GF-D8 (cell line): ENCODE measurements at places on chromosomes 7 and 10.

- no peak for DNase-seq
Measured at GRCh38 chr7:128770233-128770632, 5.4 kb downstream of the OPN1SW start.

GRCh38 chr10:2488446-2489005 lies 578.8 kb upstream of the PFKP start:
- DNase-seq, result no peak

DNA sequence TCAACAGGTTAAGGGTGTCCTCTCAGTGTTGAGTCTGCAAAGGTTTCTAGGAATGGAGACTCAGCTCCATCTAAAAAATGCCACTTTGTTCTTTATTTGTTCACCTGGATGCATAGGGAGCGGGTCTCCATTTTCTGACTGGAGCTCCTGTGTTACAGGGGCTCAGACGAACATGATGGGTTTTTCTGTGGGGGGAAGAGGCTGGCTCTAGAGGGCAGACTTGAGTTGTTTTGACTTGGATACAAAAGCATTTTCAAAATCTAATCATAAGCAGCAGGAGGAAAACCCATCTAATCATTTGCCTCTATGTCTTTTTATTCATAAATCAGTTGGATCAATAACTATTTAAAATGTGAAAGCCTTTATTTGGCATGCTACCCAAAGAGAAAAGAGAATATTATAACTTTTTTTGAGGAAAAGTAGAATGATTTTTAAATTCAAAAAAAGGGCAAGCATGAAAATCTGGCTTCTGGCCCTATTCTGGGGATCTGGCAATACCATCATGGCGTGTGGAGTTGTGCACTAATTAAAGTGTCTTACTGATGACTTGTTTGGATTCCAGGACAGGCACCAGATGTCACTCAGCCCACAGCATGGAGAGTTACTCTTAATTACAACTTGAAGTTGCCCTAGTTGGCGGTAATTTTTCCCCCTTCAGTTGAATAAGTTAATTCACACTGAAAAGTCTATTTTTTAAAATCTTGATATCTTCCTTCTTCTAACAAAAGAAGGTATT lies 594.9 kb downstream of the REEP3 start:
- DNase-seq, result no peak

DNA sequence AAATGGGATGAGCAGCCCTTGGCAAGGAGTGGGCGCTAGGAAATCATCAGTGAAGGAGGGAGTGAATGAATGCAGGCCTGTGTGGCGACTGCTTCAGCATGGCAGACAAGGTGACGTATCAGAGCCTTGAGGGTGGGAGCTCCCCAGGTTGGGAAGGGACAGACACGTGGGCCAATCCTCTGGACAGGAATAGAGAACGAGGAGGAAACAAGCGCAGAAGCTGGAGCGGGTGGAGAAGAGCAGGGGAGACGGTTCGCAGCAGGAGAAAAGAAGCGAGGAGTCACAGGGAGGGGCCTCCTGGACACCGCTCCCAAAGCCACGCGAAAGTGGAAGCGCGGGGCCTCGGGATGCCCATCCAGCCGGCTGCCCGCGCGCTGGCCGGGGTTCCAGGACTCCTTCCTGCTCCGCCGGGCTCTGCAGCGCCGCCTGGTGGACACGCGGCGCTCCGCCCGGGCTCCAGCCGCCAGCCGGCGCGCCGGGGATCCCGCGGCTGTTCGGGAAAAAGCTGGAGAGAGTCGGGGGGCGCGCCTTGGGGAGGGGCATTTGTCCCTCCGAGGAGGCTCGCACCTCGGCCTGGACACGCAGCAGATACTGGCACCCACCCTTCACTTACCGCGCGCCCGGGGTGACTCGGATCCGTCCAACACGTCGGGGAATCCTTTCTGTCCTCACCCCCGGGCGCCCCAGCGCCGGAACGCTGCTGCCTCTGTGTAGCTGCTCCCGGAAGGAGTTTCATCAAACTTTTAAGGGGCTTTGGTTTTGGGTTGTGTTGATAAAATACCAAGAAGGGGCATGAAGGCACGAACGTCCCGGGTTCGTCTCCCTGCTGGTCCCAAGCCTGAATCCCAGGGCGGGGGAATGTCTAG lies 6.3 kb downstream of the ZNF503 start:
- DNase-seq, result no peak

DNA sequence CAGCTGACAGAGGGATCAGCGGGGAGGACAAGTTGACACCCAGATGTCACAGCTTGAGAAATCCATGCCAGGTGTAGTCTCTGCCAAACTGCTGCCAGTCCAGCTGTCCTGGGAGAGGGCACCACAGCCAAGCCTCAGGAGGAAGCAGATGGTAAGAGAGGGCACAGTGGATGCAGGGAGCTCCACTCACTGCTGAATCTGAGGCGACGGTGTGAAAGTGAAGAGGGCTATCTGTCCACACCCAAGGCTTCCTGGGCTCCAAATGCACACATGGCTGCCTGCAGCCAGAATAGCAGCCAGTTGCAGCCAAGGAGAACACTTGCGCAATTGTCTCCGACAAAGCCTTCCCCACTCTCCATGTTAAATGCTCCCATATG lies 502.4 kb downstream of the GRID1 start:
- DNase-seq, result no peak

DNA sequence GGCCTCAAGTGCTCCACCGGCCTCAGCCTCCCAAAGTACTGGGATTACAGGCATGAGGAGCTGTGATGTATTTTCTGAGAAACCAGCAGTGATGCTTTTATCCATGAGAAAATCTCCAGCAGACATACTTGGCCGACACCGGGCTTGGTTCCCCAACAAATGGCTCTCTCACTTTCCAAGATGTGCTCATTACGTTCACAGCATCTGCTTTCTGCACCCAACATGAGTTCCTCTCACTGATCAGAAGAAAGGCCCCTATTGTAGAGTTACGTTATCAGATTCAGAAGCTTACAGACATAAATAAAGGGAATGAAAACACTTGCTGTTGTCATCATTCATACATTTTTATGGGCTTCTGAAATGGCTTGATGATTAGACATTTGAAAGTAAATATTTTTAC lies 95.0 kb downstream of the CALD1 start:
- no peak for DNase-seq

DNA sequence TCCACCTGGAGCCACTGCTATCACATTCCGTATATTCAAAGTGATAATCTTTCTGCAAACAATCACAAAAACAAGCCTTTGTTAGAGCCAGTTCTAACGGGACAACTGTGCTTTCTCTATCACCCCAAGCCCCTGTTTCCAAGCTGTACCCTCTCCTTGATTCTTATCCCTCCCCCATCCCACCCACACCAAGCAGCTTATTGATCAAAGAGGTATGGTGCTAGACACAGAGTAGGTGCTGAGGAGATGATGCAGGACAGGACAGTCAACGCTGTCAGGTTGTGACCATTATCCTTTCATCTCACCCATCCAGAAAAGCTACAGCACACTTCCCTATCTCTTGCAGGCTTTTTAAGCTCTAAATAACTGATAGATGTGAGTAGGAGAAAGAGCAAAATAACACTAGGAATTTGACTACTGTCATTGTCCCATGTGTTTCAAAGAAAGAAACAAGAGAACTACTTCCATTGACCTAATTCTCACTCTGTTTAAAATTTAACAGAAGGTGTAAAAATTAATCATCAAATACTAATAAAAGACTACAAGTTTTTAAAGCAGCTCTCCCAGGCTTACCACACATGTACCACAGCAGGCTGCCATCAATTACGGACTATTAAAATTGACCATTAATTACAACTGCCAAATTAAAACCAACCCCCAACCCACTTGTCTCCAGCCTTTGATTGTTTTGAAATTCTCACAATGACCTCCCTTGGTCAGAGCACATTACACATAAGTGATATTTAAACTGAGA lies 94.3 kb downstream of the ELAPOR2 start:
- DNase-seq, result no peak

DNA sequence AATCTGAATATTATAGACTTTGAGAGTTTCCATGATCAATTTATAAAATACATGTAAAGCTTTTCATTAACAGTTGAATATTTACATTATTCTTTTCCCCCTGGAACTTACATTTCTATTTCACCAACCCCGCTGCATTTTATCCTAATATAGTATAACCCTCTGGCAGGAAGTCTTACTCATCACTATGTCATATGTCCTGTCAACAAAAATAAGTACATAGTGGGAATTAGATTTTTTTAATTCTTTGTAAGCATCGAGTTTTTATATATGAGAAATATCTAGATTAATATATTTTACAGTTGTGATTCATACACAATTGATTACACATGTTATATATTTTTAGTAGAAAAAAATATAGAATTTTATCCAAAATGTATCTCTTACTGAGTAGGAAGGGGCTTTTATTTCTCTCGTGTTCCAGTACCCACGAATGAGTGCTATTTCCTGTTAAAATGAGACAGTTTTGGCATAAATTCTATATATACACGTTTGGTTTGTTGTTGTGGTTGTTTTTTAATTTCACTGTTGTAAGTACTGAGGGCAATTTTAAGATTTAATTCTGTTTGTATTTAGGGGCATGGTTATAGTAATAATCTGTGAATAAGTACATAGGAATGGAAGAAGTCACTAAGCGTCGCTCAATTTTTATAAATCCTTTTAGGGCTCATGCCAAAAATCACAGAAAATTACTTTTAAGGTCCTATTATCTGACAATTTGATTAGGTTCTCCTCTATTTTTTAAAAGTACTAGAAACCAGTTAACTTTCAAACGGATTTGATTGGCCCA lies 87.1 kb downstream of the HECW1 start:
- no peak for DNase-seq

DNA sequence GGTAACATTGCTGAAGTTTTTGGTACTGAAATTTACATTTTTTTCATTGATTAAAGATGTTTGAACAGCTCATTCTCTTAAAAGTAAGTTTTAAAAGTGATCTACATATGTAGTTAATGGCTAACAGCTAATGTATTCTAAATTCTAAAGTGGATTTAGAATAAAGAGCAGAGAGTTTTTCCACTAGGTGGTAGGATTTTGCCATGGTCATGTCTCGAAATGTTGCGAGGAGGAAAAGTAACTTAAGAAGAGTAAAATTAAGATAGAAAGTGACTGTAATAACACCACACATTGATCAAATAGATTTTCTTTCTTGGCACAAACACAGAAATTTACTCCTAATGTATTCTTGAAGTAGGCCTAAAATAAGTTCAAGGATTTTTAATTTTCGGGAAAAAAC lies 19.8 kb downstream of the LSMEM1 start:
- DNase-seq, result no peak

- no peak for DNase-seq
Measured at GRCh38 chr10:67200913-67201564, 275.2 kb downstream of the LRRTM3 start.

DNA sequence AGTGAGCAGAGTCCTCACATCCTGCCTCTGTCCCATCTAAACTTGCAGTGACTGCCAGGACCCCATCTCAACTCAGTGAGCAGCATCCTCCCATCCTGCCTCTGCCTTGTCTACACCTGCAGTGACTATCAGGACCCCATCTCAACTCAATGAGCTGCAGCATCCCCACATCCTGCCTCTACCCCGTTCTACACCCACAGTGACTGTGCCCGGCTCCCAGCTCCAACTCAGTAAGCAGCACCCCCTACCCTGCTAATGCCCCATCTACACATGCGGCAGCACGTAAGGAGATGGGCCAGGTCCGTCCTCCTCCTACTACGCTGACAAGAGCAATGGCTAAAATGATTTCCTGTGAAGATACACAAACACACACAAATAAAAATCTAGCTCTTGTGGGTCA lies 65.5 kb downstream of the TNS3 start:
- DNase-seq, result no peak

DNA sequence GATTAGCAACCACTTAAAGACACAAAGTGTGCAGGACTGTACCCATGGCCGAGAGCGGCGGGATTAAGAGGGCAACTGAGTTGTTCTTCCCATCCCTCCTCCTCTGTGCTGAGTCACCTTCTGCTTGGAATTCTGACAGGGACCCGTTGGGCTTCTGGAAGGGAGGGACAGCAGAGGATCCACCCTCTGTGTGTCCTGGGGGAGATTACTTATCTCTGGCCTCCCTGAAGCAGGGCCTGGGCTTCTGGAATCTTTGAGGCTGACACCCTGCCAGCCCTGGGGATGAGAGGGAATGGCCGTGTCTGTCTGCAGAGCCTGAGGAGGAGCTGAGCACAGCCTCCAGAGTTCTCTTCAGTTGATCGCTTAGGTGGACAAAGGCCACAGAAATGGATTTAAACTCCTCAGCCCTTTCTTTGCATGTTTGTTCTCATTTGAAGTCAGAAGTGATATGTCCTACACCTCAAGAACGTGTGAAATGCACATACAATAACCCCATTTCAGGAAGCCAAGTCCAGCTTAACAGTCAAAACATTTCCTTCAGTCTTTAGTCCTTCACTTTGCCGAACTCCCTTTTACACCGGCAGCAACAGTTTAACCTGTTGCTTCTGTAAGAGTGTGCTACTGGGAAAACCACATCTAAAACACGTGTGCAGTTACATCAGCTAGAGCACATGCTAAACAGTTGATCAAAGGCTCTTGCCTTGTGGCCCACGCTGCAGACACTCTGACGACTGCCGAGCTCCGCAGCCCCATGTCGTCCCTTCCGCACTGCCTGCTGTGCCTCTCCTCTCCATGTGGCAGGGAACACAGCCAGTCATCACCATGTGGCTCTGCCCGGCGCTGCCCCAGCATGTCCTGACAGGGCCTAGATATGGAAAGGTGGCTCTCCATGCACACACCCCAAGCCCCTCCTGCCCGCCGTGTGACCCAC lies 55.7 kb downstream of the IKZF1 start:
- no peak for DNase-seq
